Mesothelial cell of epicardium (in vitro differentiated cells): ENCODE measurements at places on chromosomes 1 and 21.

- no peak for DNase-seq
These were observed 8.3 kb downstream of the RIPK4 start for GRCh38 chr21:41758550-41758949.

GRCh38 chr21:14273736-14274538, 58.0 kb downstream of the RBM11 start:
- no peak for DNase-seq

- DNase-seq: no peak
These were observed 132.4 kb downstream of the MAP3K21 start for GRCh38 chr1:233459968-233460367.

GRCh38 chr1:12109901-12110300, 46.8 kb downstream of the TNFRSF8 start:
- no peak for DNase-seq

- DNase-seq: no peak
These were observed at the start of gene LCE3A for GRCh38 chr1:152622803-152623202. LCE3A (minus strand) TSS chr1:152623103; CDS start chr1:152623103, 0 bp downstream.

GRCh38 chr1:239570878-239571277, 184.5 kb downstream of the CHRM3 start:
- no peak for DNase-seq

DNA sequence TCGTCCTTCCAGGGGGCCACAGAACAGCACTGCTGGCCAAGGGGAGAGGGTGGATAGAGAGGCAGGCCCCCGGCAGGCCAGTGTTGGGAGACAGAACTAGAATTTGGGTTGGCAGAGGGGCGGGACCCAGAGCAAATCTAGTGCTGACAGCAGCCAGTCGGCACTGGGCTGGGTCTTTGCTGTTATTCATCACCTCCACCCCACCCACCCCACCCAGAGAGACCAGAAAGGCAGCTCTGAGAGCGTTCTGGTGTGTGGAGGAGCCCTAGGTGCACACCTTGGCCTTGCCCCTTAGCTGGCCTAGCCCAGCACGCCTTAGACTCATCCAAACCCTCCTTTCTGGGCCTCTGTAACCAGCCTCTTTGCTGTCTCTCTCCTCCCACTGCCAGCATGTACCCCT, 6.4 kb upstream of the PKP1 start:
- no peak for DNase-seq

DNA sequence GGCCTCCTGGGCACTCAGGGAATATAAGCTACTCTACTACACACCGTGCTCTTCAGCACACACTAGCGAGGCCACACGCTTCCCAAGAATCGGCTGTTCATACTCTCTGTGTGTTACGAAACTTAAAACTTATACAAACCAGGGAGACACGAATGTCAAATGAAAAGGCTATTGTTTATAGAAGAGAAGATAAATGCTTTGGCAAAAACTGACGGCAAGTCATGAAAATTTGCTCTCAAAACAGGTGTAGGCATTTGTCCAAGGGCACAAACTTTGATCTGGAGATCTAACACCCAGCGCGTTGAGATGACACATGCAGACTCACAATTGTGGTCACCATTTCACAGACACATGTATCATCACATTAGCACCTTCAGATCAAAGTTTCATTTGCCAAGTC, 46.1 kb downstream of the USP48 start:
- no peak for DNase-seq

- DNase-seq: no peak
These were observed 81.8 kb upstream of the KCNA3 start for GRCh38 chr1:110756506-110756905.

DNA sequence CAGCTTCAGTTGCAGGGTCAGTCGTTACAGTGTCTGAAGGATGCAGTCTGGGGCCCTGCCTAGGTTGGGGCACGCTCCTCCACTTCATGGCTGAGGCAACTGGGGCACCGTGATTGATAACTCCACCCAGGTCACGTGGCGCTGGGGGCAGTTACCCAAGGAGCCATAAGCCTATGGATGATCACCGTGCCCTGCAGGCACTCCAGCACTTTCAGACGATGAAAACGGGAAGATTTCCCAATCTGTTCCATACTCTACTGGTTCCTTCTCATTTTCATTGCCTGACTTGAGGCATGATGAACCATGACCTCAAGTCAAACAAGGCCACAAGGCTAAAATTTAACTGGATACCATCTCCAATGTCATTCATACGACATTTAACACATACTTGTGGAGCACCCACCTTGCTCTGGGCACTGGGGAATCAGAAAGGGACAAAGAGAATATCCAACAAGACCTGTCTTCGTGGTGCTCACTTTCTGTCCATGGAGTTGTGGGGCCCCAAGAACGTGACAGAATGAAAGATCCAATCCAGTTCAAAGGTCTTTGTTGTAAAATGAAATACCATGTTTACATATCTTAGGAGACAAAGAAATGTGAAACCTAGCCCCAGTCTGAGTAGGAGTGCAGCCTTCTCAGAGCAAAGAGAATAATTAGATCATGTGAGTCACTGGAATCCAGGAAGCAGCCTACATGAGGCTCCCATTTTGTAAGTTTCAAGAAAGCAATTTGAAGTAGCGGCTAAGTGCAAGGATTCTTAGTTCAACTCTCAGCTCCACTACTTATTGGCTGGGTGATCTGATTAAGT, 39.4 kb upstream of the SPOCD1 start:
- DNase-seq: no peak

- no peak for DNase-seq
These were observed 156.1 kb downstream of the PIGK start for GRCh38 chr1:77063118-77063517.

- no peak for DNase-seq
These were observed 8.1 kb upstream of the RCC2 start for GRCh38 chr1:17447501-17447992.

DNA sequence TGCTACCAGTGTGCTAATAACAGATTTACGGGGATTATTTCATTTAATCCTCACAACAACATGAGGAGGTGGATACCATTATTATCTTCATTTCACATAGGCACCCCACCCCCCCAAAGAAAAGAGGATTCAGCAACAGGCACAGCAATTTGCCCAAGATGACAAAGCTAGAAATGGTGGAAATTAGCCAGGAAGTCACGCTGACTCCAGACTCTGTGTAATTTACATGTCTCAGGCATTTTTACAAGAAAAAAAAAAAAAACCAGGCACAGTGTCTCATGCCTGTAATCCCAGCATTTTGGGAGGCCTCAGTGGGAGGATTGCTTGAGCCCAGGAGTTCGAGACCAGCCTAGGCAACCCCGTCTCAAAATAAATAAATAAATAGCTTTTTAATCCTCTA, 37.5 kb upstream of the PRDM2 start:
- no peak for DNase-seq

GRCh38 chr1:185046668-185047067, 1.3 kb downstream of the RNF2 start:
- DNase-seq: no peak

GRCh38 chr1:156959925-156960324, 39.5 kb downstream of the LRRC71 start:
- DNase-seq: no peak

DNA sequence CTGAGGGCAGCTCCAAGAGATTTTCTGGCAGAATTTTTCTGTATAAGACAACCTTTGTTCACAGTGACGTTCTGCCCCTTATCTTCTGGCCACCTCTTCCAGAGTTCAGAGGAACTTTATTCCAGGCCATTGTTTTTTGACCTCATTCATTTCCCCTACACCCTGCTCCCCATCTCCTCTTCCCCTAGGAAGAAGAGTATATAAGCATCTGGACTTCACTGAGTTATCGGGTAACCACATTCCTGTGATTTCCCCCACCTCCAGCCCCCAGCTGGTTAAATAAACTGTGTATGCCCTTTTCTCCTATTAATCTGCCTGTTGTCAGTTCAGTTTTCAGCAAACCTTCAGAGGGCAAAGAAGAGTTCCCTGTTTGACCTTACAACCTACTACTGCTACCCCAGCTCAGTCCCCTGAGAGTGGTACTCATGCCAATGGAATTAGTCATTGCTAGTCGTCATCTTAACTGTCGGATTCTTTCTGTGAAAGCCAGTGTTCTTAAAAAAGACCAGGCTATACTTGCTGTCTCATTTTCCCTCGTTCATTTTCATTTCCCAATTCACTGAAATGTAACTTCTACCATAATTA, 14.3 kb upstream of the ALG14 start:
- no peak for DNase-seq

GRCh38 chr1:198867182-198867581, 228.3 kb downstream of the PTPRC start:
- no peak for DNase-seq

DNA sequence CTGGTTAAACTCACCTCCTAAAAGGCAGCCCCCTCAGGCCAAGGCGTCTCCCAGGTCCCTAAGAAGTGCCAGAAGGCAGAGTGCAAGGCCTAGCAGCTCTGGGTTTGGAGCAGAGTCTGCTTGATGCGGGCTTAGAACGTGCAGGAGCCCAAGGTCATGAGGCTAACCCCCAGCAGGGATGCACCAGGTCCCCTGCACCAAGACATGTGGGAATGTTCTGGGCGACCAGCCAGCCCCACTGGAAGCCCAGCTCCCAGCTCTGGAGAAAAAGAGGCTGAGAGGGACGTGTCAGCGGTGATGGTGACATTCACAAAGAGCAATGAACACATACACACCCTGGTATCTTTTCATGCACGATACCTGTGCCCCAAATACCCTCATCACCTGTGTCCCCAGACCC, 5.1 kb downstream of the LRRN2 start:
- no peak for DNase-seq

DNA sequence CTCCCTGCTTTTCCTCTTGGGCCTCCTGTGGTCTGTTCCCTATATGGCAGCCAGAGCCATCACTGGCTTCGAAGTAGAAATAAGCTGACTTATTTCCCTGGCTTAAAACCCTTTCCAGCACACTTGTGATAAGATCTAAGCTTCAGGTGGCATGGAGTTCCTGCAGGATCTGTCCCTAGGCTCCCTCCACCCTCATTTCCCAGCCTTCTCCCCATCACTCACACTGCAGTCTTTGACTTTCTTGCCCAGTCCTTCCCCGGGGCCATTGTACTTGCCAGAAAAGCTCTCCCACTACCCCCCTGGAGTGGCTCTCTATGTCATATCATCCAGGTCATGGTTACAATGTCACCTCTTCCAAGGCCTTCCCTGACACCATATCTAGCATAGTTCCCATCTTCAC, 55.8 kb downstream of the KCNJ6 start:
- DNase-seq: no peak
